ENCODE measurements at places on chromosomes 5 and 9.

DNA sequence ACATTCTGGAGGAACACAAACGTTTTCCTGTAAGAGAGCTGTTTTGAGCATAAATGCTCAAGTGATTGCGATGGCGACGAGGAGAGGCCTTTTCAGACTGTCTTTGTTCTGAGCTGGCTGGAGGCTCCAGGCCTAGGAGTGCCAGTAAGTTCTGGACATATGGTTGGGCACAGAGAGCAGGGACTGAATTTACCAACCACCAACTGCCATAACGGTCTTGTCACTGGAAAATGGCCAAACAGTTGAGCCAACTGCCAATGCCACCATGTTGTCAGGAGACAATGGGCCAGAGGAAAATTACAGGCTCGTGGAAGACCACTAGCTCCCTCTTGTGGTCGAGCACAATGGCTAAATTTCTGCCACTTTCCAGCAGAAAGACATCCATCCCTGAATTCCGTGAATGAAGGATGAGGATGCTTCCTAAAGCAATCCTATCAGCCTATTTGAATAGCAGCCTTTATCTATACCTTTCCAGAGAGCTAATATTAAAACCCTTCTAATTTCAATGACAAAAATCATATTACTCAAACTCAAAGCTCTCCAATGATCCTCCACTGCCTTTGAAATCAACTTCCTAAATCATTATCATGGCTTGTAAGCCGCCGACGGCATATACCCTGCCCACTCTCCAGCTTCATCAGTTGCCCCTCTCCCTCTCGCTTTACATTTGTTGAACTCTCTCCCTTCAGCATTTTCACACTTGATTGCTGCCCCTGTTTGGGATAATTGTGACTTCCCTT lies 66.9 kb upstream of the GLIS3 start:
- H3K27me3 ChIP-seq, result no peaks in the 10 kb centered on the region
- H3K4me1 ChIP-seq, result no peaks in the 10 kb centered on the region
- no peak overlapping the region for H3K4me3 ChIP-seq
- no peaks in the 10 kb centered on the region for H3K36me3 ChIP-seq

- H3K4me3 ChIP-seq, result no peak overlapping the region
- DNase-seq, result no peak
- H3K36me3 ChIP-seq, result no peaks in the 10 kb centered on the region
- H3K4me1 ChIP-seq, result no peaks in the 10 kb centered on the region
These were observed 74.7 kb downstream of the FCHO2 start for GRCh38 chr5:73030531-73030930.

DNA sequence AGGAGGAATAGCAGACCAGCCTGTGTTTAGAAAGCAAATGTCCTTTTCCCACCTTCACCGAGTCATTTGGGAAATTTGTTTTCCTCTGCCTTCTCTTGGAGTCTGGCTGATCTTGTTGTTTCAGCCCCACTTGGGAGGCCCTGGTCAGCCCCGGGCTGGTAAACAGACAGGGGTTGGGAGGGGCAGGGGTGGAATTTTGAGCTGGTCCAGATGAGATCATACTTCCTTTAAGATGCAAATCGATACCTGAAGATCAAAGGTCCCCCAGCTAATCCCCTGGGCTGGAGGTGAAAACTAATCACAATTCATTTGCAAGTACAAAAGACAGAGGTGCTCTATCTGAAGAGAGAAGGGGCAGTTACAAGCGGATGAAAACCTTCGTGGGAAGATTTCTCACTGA lies 118.4 kb downstream of the PAPPA start:
- H3K27me3 ChIP-seq, result no peaks in the 10 kb centered on the region
- H3K4me3 ChIP-seq, result no peak overlapping the region
- no peaks in the 10 kb centered on the region for H3K4me1 ChIP-seq
- H3K36me3 ChIP-seq, result no peaks in the 10 kb centered on the region

GRCh38 chr9:135242049-135242396 lies 154.6 kb downstream of the OLFM1 start:
- no peak overlapping the region for H3K4me3 ChIP-seq
- no peaks in the 10 kb centered on the region for H3K4me1 ChIP-seq
- no peak overlapping the region for H3K27ac ChIP-seq
- H3K36me3 ChIP-seq, result no peaks in the 10 kb centered on the region
- H3K27me3 ChIP-seq, result no peaks in the 10 kb centered on the region
- no peak for DNase-seq
